AG10803 (cell line): ENCODE measurements at places on chromosomes 11 and 22.

GRCh38 chr11:60924906-60925853 lies 920 bp downstream of the TMEM132A start:
- DNase-seq = no peak

- no peak for DNase-seq
Measured at GRCh38 chr11:126924376-126925040, 76.1 kb downstream of the KIRREL3 start.

- DNase-seq = peak; percentile 96
Measured at GRCh38 chr11:77346906-77347603, 45.6 kb upstream of the GDPD4 start.

- peak; percentile 98 for DNase-seq
Measured at GRCh38 chr22:31474743-31475142, 14.9 kb downstream of the EIF4ENIF1 start.

DNA sequence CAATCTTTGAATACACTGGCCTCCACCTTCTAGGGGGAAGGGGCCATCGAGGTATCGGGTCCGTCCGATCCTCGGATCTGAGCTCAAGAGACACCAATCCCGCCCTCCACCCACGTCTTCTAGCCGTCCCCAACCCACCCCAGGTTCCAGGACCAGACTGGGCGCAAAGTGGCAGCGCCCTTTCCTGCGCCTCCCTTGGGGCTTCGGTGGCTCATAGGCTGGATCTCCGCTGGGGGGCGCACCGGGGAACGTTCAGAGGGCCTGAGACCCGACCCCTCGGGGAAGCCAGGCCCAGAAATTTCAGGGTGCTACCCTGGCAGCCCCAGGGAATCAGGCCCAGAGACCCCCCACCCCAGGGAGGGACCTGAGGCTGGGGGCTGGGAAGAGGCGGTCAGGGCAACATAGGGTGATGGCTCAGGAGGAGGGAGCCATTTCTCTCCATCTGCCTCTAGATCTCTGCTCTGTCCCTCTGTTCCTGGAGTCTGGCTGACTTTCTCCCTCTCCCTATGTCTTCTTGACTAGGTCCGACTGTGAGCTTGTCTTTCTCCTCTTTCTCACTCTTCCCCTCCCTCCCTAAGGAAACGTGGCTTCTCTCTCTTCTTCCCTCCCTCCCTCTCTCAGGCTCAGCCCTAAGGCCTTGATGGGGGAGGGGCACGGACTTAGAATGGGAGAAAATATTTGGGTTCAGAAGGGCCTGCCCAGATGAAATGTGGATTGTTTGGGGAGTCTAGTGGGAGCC lies 1.1 kb downstream of the CREB3L1 start:
- peak; percentile 60 for DNase-seq

- no peak for DNase-seq
Measured at GRCh38 chr22:19775496-19776325, 15.1 kb downstream of the TBX1 start.

DNA sequence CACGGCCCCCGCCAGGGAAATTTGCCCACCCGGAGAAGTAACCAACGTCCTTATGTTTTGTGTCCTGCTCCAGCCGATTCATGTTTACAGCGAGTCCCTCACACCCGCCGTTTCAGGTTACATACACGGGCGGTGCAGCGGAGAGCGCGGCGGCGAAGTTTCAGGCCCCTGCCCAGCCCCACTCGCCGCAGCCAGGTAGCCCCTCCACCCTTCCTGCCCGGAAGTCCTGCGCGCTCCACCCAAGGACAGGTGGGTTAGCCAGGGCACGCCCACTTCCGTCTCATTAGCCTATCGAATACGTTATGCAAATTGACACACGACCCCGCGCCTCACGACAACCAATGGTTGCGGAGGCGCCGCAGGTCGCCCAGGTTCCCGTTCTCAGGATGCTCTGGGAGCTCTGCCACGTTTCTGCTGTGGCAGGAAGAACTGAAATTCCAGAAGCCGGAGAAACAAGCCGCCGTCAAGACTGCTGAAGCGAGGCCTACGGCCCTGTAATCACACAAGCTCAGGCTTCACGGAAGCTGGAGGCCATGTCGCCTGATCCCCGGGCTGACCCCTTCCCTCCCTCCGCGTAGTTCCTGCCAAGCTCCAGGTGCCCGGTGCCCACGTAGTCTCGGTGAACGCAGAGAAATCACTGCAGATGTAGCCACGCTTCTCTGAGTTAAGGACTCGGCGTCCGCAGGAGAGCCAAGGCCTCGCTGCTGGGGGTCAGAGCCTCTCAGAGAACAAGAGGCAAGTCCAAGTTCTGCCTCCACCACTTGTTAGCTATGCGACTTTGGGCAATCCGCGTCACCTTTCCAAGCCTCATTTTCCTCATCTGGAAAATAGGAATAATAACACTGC lies 22.4 kb upstream of the MYH9 start:
- DNase-seq = no peak

- peak; percentile 16 for DNase-seq
Measured at GRCh38 chr22:17888855-17889254, 114.6 kb upstream of the BID start.

GRCh38 chr11:65445604-65446445 lies 23.2 kb downstream of the NEAT1 start:
- DNase-seq = peak; percentile 67

- DNase-seq = no peak
Measured at GRCh38 chr22:44245438-44245837, 64.7 kb downstream of the PARVG start.

DNA sequence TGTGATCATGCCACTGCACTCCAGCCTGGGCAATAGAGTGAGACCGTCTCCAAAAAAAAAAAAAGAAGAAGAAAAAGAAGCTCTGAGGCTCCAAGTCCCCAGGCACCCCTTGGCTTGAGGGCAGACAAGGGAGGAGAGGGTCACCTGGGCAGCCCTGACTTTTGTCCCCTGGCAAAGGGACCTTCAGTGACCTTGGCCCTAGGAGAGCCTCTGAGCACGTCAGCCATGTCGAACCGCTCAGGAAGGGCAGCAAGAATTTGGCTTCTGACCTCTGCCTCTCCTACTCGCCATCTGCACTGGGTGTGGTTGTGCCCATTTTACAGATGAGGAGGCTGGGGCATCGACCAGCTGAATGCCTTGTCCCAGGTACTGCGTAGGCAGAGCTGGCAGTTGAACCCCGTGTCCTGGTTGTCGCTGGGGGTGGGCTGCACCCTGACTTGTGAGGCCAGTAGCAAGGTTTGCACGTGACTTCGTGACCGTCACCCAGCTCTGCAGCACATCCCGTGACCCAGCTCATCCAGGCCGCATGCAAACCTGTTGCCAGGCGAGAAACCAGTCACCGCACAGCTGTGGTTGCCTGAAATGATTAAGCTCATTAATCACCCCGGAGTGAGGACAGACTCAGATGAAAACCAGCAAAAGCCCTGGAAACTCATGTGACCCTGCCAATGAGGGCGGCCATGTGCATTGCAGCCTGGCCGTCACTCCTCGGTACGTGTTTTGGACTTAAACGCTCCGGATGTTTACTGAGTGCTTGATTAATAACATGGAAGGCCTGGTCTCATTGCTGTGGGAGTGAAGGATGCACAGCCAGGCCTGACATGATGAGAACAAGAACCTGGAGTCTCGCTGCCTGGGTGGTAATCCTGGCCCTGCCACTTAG lies 47.7 kb upstream of the PPP6R3 start:
- peak; percentile 98 for DNase-seq

DNA sequence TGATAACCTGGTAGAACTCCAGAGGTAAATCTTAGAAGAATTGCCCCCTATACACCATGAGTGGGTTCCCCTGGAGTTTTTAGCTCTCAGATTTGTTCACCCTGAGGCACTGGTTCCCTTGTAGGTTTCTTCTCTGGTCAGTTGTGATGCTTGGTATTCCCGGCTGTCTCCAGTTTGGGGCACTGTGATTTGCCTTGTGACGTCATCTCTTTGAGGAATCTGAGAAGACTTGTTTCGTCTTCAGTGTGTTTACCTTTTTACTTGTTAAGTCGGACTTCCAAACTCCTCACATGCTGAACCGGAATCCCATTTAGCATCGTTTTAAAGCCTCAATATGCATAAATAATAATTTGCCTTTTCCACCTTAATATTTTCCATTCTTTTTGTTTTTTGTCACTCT lies 54.4 kb downstream of the CECR2 start:
- DNase-seq = no peak

DNA sequence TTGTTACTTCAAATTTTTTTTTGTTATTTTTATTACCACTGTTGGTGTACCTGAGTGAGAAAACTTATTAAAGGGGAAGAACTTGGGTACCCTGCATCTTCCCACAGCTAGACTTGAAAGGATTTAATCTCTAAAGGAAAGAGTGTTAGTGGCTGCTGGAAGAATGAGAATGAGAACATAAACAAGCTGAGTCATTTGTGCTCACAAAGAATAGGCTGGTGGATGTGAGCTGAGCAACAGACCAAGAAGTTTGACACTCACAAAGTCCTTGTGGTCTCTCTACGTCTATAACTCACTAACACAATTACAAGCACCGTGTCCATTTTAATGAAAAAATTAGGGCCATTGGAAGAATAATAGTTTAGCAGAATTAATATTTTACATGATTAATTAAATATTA lies 217.6 kb upstream of the ANO5 start:
- DNase-seq = no peak

GRCh38 chr11:17273668-17274282 lies 2.8 kb upstream of the NUCB2 start:
- no peak for DNase-seq

DNA sequence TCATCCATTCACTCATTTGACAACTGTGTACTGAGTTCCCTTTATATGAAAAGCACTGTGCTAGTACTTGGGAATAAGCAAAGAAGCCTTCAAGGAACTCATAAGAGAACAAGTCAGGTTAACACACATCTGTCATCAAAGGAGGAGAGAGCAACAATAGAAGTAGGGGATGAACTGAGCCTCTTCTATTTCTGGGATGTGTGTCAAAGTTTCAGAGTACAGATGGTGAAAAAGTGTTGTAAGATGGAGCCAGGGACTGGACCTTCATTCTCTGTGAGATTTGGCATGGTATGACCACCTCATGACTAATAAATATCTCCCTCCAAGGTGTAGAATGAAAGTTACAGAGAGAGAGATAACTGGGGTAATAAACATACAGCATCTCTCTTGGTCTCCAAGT lies 349.8 kb upstream of the PLET1 start:
- DNase-seq = no peak

GRCh38 chr11:21514316-21514715 lies 678.6 kb upstream of the ANO5 start:
- DNase-seq = no peak

- no peak for DNase-seq
Measured at GRCh38 chr11:46376258-46377050, 5.0 kb upstream of the MDK start.

GRCh38 chr22:44192098-44192815 lies 11.5 kb downstream of the PARVG start:
- DNase-seq = no peak

DNA sequence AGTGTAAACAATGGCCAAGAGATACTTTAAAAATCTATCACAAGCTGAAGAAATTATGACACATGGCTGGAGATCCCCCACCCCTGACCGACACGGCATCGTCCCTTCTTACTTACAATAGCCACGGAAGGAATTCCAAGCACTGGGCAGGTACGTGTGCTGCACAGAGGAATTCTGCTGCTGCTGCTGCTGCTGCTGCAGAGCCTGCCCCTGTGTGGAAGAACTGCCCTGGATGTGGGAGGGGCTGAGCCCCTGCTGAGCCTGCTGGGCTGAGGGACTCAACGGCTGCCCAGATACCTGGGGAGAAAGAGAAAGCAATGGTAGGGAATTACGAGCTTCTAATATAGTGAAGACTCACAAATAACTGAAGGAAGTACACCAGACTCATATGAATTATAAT lies 15.0 kb upstream of the NFRKB start:
- no peak for DNase-seq

DNA sequence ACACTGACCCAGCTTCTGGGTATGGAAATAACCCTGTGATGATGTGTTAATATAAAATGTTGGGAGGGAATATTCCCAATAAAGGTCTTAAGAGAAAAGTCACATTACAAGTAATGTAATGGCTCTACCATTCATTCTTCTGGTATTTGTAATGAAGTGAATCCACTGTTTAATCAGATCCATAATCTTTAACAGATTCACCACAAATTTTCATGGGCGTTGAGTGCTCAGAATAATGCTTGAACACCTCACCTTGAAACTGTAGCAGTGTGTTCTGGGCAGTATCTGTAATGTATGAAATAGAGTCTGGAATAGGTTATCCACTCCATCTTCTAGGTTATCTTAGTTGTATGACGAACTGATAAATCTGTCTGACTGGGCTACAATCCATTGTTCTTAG lies 26.6 kb upstream of the CRTAM start:
- DNase-seq = no peak

GRCh38 chr22:36853407-36854099 lies 7.3 kb upstream of the NCF4 start:
- DNase-seq = peak; percentile 18

- DNase-seq = no peak
Measured at GRCh38 chr11:69001243-69002081, 11.6 kb downstream of the MRGPRF start.
